ENCODE measurements at places on chromosomes 2 and 18.

GRCh38 chr2:159786938-159787337 lies 11.1 kb downstream of the CD302 start:
- no peak for DNase-seq

DNA sequence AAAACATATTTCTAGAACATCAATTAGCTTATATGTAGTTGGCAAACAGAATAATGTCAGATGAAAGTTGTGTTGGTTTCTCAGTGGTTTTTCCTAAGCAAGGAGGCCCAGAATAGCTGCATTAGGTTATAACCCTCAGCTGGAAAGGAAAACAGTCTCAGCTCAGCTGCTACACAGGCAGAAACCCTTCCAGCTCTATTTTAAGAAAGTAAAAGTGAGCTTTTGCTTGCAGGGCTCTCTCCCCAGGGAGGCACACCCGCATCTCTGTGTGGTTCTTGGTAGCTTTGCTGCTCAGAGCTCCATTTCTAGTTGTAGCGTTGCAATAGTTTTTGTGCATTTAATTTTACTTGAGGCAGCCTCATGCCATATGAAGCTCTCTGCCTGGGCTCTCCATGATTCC lies 54.6 kb downstream of the PIKFYVE start:
- DNase-seq = no peak

GRCh38 chr2:3754795-3755194 lies 51.4 kb downstream of the DCDC2C start:
- DNase-seq = no peak

GRCh38 chr2:125456693-125457363 lies 1199.1 kb upstream of the GYPC start:
- no peak for DNase-seq

DNA sequence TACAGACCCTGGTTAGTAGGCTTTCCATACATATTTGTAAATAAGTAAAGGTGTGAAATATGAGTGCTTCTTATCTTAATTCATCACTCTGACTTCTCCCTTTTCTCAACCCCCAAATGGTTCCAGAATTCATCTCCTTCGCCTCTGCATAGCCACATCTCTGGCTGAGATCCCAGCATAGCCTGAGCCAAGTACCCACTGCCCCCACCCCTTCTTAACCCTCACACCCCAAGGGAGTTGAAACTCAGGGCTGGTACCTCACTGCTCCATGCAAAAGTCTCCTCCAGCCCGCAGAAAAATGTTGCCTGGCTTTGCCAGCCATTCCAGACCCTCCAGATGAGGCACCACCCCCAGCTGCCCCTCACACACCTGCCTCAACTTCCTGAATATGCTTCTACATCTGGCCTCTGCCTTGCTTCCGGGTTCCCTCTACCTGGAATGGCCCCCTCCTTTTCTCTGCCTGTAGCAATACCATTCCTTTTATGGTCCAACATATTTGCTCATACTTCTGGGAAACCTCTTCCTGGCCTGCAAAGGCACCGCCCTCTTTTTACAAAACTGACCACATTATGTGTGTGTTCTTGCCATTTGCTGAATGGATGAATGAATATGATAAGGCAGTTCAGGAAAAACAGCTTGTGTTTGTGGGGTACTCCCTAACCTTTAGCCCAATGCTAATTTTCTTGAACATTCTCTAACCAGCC lies 112.8 kb downstream of the CELF4 start:
- DNase-seq = no peak

DNA sequence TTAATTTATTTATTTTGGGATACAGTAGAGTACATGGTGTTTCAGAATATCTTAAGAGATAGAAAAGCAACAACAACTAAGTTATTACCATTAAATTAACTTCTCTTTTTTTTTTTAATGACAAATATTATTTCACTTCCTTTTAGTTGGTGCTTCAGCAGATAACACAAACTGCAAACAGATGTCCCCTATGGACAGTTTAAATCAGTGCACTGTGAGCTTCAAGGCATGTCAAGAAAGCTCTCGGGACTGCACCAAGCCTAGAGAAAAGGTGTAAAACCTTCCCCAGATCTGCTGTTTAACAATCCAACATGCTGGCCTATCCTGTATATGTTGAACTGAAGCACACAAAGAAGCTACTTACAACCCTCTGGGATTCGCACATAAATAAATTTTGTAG lies 122.7 kb downstream of the TCF4 start:
- DNase-seq = no peak

GRCh38 chr2:179932786-179933185 lies 71.4 kb upstream of the ZNF385B start:
- no peak for DNase-seq

DNA sequence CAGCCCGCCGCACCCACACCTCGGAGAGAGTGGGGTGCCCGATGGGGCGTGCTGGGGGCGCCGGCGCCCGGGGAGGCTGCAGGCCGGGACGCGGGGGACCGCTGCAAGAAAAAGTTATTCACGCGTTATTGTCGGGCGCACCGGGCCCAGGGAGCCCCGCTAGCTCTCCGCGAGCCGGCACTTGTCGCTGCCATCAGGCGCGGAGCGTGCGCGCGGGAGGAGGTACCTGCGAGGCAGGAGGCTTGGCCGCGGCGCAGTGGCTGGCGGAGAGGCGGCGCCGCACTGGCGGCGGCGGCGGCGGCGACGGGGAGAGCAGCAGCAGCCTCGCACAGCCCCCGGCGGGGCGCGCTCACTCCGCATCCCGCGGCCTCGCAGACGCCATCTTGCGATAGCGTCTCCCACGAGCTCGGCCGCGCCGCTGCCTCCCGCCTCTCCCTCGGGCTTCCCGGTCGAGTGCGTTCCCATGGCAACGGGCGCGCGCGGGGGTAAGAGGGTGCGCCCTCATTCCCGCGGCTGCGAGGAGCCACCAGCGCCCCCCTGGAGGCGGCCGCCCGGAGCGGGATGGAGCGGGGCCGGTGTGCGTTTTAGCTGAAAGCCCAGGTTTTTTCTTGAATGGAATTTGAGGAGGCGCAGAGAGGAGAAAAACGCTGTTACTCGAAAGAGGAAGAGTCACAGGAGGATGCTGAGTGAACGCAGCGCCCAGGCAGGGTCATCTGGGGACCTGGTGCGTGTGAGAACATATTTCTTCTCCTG lies at the start of gene CHN1:
TSS of gene CHN1 (minus strand) at position 402 of the 753 bp plus-strand sequence. CDS start 469 bp downstream, outside the sequence.
- DNase-seq = peak; percentile 45

- no peak for DNase-seq
Observed at GRCh38 chr2:1603059-1603458, 141.3 kb downstream of the PXDN start.

DNA sequence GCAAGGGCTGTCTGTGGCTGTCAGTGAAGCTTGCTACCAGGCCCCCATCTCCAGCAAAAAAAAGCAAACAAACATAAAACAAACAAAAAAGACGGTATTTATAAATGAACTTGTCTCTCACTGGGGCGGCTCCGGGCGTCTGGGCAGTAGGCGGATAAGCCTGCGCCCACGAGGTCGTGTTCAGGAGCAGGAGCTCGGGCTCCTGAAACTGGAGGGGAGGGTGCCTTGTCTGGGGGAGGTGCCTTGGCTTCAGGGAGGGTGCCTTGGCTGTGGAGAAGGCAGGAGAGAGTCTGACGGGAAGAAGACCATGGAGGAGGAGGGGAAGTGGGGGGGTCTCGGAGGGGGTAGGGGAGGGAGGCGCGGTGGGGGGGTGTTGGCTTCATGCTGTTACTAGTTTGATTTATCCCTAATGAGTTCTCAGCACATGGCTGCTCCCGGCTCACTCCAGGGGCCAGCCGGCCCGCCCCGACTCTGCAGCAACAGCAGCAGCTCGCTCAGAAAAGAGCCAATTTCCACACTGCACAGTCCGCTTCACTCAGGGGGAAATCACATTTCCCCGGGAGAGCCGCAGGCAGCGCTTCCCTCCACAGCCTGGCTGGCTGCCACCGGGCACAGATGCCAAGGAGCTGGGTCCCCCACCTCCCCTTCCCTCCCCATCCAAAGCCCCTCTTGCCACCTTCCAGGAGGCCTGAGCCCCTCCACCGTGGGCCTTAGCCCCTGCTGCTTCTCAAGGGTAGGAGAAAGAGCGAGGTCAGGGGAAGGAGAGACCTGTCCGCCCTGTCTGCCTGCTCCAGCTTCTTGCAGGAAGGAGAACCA lies 38.7 kb downstream of the PSD4 start:
- no peak for DNase-seq

GRCh38 chr2:217555081-217555876 lies 447.5 kb downstream of the TNS1 start:
- DNase-seq = no peak

DNA sequence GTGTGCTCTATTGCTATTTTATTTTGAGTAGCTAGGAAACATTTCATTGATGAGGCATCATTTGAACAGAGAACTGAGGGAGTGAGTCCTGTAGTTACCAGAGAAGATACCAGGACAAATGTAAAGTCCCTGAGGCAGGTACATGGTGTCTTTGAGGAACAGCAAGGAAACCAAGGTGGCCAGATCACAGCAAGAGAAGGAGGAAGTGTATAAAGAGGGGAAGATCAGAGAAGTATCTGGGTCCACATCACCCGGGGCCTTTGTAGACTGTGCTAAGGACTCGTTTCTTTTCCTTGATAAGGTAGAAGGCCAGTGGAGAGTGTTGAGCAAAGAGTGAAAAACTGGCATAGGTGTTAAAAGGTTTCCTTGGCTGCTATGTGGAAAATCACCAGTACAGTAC lies 34.8 kb upstream of the PLB1 start:
- DNase-seq = no peak

GRCh38 chr2:196176142-196176738 lies 4.9 kb upstream of the STK17B start:
- no peak for DNase-seq

DNA sequence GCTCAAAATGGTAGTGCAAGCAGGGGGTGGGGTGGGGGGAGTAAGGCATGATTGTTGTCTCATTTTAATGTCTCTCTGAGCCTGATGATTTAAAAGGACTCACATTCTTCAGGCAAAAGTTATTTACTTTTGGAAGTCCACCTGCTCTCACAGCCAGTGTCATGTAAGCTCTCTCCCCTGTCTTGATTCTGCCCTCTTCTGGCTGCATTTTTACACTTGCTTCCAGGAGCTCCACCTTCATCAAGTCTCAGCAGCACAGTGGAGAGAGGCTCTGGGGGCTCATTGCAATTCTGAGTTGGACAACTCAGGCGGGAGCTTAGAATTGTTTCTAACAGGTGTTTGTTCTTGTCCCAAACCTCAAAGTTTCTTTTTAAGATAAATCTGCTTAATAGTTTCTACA lies 39.2 kb downstream of the GNAL start:
- DNase-seq = no peak

GRCh38 chr18:3451989-3452749 lies 2.2 kb downstream of the TGIF1 start:
- no peak for DNase-seq

DNA sequence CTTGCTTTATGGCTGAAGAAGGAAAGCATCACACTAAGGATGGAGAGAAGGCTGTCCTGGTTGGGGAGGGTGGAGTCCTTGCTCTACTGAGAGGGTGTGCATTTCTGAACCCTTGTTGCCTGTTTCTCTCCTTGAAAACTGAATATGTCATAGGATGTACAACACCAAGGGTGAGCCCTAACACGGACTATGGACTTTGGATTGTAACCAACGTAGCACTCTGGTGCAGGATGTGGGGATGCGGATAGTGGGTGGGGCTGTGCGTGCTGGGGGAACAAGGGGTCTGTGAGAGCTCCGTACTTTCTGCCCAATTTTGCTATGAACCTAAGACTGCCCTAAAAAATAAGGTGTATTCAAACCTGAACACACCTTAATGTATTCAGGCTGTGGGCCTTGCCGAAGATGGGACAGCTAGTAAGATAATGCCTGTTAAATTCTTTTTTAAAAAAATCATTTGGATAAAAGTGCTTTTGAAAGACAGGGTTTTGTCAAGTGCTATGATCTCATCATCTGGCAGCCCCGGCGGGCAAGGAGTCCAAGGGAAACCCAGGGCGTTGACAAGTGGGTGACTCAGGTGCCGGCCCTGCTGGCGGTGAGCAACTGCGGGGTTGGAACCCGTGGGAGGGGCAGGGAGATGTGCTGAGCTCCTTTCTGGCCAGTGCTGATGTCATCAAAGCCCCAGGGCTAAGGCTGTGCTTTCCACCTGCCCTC lies 54.0 kb downstream of the GATA6 start:
- DNase-seq = peak; percentile 39

DNA sequence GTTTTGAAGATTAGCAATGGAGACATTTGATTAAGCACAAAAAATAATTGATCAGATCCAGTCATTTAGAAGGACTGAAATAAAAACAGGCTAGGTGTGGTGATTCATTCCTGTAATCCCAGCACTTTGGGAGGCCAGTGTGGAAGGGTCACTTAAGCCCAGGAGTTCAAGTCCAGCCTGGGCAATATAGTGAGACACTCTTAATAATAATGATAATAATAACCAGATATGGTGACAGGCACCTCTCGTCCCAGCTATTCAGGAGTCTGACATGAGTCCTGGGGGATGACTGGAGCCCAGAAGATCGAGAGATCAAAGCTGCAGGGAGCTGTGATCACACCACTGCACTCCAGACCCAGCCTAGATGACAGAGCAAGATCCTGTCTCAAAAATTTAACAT lies 3.5 kb upstream of the FN1 start:
- DNase-seq = no peak

DNA sequence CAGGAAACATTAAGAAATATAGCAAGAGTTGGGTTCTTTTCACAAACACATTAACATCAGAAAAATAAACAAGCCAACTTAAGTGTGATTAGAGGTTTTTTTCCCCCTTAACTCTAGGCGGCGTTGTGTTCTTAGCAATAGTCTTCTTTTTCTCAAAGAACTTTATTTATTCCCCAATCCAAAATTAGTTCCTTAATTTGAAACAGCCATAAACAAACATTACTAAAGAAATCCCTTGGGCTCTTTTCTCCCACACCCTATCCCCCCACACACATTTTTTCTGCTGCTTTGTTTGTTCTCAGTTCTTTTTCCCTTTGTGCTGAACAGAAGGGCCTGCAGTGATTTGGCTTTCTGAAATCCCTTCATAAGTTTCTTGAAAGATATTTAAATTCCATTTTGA lies 13.2 kb upstream of the MYO1B start:
- DNase-seq = no peak

DNA sequence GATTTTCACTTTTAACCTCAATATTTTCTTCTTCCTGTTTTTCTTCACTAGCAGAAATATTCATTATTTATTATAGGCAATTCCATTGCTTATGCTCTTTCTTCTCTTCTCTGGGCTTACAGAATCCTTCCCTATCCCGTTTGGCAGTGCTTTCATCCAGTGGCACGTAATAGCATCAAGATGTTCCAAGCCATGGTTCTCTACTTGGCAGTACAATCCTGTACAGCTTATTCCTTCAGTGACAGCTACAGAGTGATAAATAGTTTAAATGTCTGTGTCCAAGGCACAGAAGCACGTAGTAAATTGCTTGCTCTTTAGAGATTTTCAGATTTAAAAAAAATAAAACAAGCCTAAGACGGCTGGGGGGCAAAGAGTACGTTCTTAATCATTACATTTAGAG lies 1964.3 kb downstream of the SUCLG1 start:
- DNase-seq = no peak

- DNase-seq = no peak
Observed at GRCh38 chr2:128421286-128421685, 102.6 kb upstream of the HS6ST1 start.

GRCh38 chr18:6746386-6746960 lies 17.0 kb downstream of the ARHGAP28 start:
- DNase-seq = no peak

- no peak for DNase-seq
Observed at GRCh38 chr2:7744827-7745226, 827.6 kb downstream of the RNF144A start.

Data from AG04450 (cell line).